ENCODE measurements at places on chromosomes 13 and 19.

- DNase-seq: no peak
Measured at GRCh38 chr13:38228322-38228721, 121.3 kb upstream of the UFM1 start.

GRCh38 chr13:112775791-112776279 lies 86.0 kb downstream of the ATP11A start:
- DNase-seq: no peak

- DNase-seq: peak; percentile 33
Measured at GRCh38 chr19:33005440-33005839, 33.4 kb downstream of the FAAP24 start.

DNA sequence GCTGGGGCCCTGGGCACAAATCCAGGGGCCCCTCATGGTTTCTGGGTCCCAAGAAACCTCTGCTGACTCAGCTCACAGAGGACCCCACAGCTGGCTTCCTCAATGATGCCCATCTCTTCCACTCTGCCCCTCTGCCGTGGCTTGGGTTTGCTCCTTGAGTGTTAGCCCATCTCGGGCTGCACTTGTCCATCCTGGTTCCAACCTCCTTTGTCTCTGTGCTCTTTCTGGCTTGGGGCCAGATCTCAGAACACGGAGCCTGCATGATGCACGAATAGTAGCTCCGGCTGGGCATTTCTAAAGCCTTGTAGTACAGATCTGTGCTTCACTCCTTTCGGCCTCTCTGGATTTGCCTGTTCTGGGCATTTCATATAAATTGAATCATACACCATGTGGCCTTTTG lies 53.8 kb downstream of the F2RL3 start:
- no peak for DNase-seq

- no peak for DNase-seq
Measured at GRCh38 chr19:42573642-42574041, 21.1 kb downstream of the CEACAM8 start.

- DNase-seq: no peak
Measured at GRCh38 chr19:36113894-36114720, 568 bp downstream of the POLR2I start.

GRCh38 chr13:44326961-44327360 lies 46.7 kb upstream of the SERP2 start:
- no peak for DNase-seq

DNA sequence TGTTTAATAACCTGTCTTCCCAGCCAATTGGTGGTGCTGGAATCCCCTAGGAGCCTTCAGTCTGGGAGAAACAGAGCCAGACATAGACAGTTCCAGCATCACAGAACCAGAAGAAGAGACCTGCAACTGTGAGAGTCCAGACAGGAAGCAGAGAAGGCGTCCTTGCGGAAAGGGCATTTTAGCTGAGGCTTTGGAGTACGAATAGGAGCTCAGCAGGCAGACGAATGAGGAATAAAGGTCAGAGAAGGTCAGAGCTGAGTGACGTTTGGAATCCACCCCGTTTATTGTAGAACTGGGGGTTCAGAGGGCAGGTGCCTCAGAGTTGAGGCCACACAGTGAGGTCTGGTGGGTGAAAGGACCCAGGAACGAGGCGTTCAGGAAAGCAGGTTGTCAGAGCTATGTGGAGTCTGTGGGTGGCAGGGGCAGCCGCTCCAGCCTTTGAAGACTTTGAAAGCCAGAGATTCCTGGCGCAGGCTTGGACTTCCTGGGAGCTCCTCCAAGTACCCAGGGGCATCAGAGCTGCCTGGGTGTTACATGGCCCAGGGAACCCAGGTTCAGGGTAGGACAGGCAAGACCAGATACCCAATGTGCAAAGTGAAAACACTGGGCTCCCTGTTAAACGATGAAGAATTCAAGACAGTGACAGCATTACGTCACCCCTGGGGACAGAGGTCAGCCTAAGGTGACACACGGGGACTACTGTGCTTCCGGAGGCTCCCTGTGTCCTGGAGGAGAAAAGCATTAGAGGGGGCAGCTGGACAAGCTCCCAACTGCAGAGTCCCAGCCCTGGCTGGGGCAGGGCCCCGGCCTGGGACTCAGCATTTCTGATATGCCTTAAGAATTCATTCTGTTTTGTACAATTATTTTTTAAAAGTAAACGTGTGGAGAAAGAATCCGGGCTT lies 5.5 kb downstream of the ARRDC2 start:
- no peak for DNase-seq

- DNase-seq: no peak
Measured at GRCh38 chr19:43584484-43584883, 8.9 kb downstream of the PINLYP start.

DNA sequence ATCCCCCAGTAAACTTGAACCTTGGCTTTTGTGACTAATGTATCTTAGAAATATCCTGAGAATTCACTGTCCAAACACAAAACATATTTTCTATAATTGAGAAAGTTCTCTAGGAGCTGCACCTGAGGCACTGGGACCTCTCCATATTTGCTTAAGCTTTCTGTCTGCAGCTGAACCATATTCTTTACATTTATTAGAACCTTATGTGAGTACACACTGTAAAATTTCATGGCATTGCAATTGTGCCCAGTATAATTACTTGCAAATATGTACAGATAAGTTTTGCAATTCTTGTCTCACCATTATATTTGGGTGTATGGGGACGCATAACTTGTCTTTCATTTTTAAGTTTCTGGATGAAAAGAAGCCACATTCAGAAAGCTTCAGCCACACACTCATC lies 280.7 kb upstream of the KLHL1 start:
- DNase-seq: no peak

- no peak for DNase-seq
Measured at GRCh38 chr19:47461876-47462275, 9.8 kb downstream of the SLC8A2 start.

DNA sequence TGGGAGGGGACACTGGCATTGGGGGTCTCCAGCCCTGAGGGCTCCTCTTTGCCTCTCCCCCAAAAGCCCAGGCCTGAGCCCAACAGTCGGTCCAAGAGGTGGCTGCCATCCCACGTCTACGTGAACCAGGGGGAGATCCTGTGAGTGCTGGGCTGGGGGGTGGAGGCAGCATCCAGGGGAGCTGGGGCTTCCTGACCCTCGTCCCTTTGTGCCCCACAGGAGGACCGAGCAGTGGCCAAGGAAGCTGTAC lies 6.8 kb downstream of the PTOV1 start:
- DNase-seq: no peak

- DNase-seq: no peak
Measured at GRCh38 chr13:25379011-25379410, 7.2 kb downstream of the ATP8A2 start.

GRCh38 chr19:10872546-10873107 lies 1.3 kb downstream of the CARM1 start:
- DNase-seq: no peak

DNA sequence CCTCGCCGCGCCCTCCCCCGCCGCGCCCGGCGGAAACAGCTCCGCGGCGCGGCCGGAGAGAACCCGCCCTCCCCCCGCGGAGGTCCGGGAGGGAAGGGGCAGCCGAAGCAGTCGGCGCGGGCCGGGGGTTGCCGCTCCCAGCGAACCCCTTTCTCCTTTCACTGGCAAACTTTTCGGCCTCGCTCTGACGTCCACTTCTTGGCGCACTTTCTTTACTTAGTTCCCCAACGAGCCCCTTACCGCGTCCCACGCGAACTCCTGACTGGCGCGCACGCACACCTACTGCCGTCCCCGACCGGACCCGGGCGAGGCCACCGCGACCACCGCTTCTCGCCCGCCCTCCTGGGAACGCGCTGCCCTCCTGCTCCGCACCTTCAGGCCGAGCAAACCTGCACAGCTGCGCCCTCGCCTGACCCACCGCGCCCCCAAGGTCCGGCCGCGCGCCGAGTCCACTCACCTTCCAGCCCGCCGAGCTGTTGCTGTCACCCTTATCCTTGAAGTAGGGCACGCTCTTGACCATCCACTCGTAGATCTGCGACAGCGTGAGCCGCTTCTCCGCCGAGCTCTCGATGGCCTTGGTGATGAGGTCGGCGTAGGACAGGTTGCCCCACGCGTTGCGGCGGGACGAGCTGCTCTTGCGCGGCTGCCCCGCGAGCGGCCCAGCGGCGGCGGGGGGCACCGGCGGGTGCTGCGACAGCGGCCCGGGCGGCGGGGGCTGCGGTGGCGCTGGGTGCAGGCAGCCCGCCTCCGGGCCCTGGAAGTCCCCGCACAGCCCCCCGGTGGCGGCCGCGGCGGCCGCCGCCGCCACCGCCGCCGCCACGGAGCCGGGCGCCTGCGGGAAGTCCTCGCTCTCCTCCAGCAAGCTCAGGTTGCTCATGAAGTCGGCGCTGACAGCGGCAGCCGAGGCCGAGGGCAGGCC lies 1.1 kb downstream of the FOXO1 start:
- peak; percentile 57 for DNase-seq

GRCh38 chr13:45482571-45483173 lies 17.9 kb downstream of the COG3 start:
- no peak for DNase-seq

DNA sequence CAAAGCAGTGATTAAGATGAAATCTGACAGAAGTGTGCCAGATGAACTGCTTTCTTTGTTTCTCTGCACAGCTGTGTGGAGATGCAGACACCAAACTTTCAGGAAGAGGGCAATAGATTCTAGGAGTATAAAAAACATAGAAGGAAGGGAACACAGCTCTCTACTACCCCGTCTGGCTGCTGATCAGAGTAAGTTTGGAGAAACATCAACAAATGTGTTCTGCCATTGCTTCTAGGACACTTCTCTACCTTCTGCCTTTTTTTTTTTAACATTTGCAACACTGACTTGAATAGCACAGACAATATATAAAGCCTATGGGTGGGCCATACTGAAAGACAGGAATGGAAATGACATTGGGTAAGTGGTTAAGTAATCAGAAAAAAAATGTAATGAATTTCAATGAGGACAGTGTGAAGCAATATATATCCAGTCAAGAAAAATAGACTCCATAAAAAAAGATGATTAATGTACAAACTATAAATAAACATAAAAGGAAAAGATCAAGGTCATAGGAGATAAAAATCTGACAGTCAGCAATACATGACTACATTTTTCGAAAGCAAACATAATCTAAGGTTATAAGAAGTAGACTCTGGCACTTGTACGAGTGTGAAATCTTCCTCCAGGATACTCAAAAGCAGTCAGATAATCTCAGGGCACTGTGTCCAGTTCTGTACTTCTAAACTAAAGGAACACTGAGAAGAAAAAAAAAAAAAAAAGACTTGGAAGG lies 21.4 kb downstream of the NUFIP1 start:
- DNase-seq: no peak

- peak; percentile 94 for DNase-seq
Measured at GRCh38 chr19:5578097-5578846, 10.5 kb upstream of the TINCR start.

DNA sequence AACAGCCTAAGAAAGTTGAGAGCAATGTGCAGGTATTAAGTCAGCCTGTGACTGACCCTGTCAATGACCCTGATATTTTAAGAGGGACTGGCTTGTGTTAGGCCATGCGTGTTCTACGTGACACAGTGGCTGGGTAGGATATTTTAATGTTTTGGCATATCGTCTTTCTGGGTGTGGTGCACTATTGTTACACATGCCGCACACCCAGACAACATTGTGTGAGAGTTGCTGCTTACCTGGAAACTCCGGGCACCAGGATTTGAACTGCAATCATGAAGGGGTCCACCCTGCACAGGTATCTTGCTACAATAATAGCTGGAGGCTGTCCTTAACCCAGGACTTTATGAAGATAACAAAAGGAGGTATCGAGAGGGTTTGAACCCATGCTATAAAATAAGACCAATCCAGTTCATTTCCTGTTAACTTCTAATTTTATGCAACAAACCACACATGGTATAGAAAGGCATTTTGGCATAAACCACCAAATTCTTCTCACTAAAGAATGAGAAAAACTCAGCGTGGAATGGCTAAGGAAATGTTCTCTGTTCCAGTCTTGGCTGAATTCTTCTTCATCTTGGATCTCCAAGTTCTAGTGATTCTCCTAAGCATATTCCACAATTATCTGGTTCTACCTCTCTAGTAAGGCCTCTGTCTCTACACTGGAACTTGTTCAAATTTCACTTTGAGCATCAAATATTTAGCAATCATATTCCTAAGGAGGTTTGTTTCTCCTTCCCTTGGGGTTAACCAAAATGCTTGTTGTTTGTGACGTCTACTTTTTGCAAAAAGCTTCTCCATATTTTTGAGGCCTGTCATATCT lies 38.7 kb upstream of the POMP start:
- DNase-seq: no peak

DNA sequence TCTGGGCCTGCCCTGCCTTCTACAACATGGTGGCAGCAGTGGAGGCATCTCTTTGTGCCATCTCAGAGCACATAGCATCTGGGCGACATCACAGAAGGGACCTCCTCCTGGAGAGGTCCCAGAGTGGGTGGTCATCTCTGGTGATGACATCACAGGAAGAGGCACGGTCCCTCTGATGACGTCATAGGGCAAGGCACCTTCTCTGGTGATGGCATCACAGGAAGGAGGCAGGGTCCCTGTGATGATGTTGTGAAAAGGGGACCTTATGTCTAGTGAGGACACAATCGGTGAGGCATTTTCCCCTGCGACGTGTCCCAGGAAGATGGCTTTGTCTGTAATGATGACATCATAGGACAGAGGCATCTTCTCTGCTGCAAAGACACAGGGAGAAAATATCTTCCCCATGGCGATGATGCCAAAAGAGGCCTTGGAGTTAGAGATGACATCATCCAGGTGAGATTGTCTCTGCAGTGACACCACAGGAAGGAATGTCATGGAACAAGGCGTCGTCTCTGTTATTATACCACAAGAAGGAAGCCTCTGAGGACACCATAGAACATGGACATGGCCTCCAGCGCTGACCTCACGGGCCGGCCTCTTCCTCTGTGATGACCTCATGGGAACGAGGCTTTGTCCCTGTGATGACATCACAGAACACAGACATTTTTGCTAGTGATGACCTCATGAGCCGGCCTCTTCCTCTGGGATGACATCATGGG lies 10.7 kb downstream of the SHISA7 start:
- no peak for DNase-seq

DNA sequence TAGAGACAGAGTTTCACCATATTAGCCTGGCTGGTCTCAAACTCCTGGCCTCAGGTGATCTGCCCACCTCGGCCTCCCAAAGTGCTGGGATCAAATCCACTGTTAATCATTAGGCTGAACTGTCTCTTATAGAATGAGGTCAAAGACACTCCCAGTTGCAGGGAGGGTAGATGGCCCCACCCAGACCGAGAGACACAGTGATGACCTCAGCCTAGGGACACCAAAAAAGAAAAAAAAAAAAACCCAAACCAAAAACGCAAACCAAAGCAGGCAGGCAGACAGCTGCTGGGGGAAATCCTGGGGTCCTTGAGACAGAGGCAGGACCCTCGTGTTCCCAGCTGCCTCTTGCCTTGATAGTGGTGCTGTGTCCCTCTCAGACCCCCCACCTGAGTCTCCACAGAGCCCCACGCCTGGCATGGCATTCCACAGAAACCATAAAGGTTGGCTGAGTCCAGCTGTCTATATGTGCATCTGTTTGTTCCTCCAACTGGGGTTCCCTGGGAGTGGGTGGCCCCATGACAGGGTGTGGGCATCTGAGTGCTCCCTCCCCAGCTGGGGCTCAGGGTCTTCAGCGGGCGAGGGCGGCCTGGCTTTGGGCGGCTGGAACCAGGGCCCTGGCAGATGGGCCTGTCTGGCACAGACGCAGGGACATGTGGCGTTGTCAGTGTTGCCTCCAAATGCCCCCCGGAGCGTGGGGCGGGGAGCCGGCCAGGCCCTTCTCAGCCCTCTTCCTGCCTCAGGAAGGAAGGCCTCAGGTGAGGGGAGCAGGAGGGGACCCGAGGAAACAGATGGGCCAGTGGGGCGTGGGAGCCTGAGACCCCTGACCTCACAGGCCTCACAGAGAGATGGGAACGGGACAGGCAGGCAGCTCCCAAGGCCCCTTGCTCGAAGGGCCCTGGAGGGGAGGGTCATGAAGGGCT lies 5.2 kb downstream of the DAND5 start:
- DNase-seq: no peak

- DNase-seq: no peak
Measured at GRCh38 chr13:20270163-20270865, 38.2 kb upstream of the GJB6 start.
